Suprapubic skin (tissue), 4 donors: ENCODE measurements at places on chromosomes 12 and 14. TPM values are rescaled to one million over a fixed set of nuclear protein-coding genes. Genes with fewer than 3 reads are reported as not detected.

INSM2 gene
- total RNA-seq = not detected

NRL gene
- 2.4 TPM for total RNA-seq

DNA sequence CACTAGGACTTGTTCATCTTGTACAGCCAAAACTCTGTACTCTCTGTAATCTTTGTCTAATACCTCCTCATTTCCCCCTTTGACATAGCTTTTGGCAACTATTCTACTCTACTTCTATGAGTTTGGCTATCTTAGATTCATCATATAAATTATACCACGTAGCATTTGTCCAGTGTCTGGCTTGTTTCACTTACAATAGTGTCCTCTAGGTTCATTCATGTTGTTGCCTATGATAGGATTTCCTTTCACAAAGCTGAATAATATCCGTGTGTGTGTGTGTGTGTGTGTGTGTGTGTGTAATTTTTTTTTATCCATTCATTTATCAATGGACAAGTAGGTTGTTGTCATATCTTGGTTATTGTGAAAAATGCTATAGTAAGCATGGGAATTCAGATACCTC, 209.5 kb downstream of the KCNC2 start:
- no peaks in the 10 kb centered on the region for H3K4me1 ChIP-seq
- H3K4me3 ChIP-seq = no peak overlapping the region
- no peaks in the 10 kb centered on the region for H3K36me3 ChIP-seq
- H3K27ac ChIP-seq = no peak overlapping the region

RNASE8 gene
- not detected for total RNA-seq

KRT81 gene
- 22.8 TPM for total RNA-seq

DNA sequence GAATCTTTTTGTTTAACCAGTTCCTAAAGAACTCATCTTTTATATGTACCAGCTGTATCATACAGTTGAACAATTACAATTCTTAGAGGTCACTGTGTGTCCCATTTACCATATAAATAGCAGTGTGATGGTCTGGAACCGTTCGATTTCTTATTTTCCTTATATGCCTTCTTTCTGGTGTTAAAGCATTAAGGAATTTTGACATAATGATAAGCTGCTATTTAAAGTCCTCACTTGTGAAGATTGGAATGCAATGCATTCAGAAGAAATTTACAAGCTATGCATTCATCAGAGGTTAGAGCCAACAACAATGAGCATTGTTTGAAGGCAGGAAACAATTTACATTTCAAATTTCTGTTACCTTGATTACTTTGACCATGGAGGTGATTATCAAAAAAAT, 80.0 kb upstream of the PRICKLE1 start:
- no peak for DNase-seq
- H3K27me3 ChIP-seq = no peaks in the 10 kb centered on the region
- H3K4me1 ChIP-seq = no peaks in the 10 kb centered on the region
- H3K27ac ChIP-seq = no peak overlapping the region
- H3K36me3 ChIP-seq = no peaks in the 10 kb centered on the region

DNA sequence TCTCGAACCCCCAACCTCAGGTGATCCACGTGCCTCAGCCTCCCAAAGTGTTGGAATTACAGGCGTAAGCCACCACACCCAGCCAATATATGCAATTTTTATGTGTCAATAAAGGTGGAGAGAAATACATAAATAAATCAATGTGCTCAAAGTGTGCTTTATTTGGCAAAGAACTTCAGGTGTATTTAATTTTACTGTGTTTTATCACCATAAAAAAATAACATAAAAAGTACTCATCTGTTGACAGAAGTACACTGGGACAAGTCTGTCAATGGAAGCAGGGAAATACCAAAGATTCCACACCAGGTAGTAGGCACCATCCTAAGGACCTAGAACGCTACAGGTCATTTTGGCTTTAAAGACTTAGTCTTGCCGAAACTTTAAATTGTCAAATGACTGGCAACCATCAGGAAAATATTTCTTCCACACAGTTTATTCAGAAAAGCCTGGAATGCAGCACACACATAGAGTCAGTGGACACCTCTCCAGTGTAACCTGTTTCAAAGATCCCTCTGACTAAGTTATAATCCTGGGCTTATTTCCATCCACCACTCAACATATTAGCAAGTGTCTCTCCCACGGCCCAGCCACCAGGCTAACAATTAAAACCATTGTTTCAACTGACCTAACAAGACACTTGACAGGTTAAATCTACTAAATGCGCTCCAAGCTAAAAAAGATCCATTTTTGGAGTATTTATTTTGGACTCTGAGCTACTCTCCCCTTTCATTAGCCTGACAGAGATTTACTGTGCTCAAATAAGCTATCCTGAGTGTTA, 4.2 kb downstream of the ERO1A start:
- peaks cover 43% of the 10 kb centered on the region for H3K4me1 ChIP-seq
- DNase-seq = no peak
- no peaks in the 10 kb centered on the region for H3K27me3 ChIP-seq

- no peaks in the 10 kb centered on the region for H3K36me3 ChIP-seq
- H3K27me3 ChIP-seq = no peaks in the 10 kb centered on the region
Observed at GRCh38 chr14:76951166-76951565, 77.3 kb downstream of the IRF2BPL start.

ETFBKMT gene
- 2.7 TPM for total RNA-seq

GRCh38 chr12:74620921-74621320, 83.3 kb downstream of the ATXN7L3B start:
- H3K27me3 ChIP-seq = no peaks in the 10 kb centered on the region
- DNase-seq = no peak
- H3K36me3 ChIP-seq = no peaks in the 10 kb centered on the region

DNA sequence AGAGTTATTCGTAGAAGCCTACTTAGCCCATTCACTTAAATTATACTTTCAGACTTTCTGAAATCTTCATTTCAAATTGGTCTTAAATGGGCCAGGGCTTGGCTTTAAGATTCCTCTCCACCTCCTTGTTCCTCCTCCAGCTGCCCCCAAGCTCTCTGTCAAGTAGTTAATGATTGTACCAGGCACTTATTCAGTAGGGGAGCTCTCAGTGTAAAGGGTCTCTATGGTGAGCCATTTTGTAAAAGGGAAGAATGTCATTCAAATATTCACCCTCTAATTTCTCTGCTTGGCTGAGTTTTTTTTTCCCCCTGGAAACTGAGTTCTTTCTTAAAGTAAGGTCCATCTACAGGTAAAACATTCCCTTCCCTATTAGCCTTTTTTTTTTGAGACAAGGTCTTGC, 96.6 kb downstream of the SUDS3 start:
- no peak overlapping the region for H3K27ac ChIP-seq
- no peaks in the 10 kb centered on the region for H3K27me3 ChIP-seq
- no peak overlapping the region for H3K4me3 ChIP-seq

DNA sequence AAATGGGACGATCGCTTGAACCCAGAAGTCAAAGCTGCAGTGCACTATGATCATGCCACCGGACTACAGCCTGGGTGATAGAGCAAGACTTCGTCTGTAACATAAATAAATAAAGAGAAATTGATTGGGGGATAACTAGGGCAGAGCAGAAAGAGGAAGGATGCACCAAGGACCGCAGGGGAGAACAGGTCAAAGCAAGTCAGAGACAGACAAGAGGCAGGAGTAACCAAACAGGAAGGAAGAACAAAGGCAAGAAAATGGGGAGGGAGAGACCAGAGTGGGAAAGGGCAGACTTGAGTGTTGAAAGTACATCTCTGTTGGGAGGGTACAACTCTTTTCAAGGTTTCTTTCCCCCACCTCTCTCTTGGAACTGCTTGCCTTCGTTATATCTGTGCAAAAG, 50.8 kb upstream of the ELK3 start:
- DNase-seq = no peak
- H3K27me3 ChIP-seq = no peaks in the 10 kb centered on the region
- no peak overlapping the region for H3K4me3 ChIP-seq
- no peaks in the 10 kb centered on the region for H3K36me3 ChIP-seq
- H3K4me1 ChIP-seq = peaks cover 6% of the 10 kb centered on the region

- peaks cover 2% of the 10 kb centered on the region for H3K36me3 ChIP-seq
- H3K4me1 ChIP-seq = peaks cover 6% of the 10 kb centered on the region
- no peak for DNase-seq
- H3K4me3 ChIP-seq = no peak overlapping the region
Observed at GRCh38 chr12:3172124-3173007, 95.2 kb downstream of the TSPAN9 start.

GRCh38 chr12:59500915-59501314, 94.9 kb upstream of the SLC16A7 start:
- DNase-seq = no peak
- no peaks in the 10 kb centered on the region for H3K36me3 ChIP-seq
- H3K27me3 ChIP-seq = no peaks in the 10 kb centered on the region
- H3K27ac ChIP-seq = no peak overlapping the region
- H3K4me1 ChIP-seq = no peaks in the 10 kb centered on the region
- no peak overlapping the region for H3K4me3 ChIP-seq

DNA sequence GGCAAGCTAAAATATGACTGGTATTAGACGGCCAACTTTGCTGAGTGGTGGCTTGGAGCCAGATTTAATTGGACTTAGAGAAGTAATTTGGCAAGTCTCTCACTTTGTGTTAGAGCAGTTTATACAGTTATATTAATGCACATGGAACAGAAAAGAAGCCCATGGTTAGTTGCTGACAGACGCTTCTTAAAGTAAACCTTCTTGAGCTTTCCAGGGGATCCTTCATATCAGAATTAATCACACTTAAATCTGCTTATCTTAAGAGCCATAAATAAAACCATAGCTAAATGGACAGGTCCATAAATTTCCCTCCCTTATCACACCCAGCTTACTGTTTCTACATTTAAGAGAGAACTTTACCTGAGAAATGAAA, 9.6 kb downstream of the GSG1 start:
- no peak overlapping the region for H3K27ac ChIP-seq
- no peaks in the 10 kb centered on the region for H3K27me3 ChIP-seq
- H3K4me1 ChIP-seq = peaks cover 32% of the 10 kb centered on the region
- no peaks in the 10 kb centered on the region for H3K36me3 ChIP-seq
- H3K4me3 ChIP-seq = no peak overlapping the region
- DNase-seq = no peak

A2M gene
- total RNA-seq = 51.6 TPM

DNA sequence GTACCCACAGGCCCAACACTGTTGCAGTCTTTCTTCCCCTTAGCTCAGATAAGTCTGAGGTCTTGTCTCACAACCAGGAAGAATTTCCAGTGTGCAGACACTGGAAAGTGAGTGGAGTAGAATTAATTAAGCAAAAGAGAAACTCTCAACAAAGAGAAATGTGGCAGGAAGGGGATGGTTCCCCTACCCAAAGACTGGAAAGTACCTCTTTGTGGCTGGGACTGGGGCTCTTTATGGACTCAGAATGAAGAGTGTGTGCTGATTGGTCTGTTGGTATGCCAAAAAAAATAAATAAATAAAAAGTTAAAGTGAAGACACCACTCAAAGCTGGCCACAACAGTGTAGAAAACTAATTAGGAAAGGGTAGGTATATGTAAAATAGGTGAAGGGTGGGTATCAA, 26.4 kb downstream of the GLIPR1L1 start:
- DNase-seq = no peak
- no peaks in the 10 kb centered on the region for H3K27me3 ChIP-seq
- no peak overlapping the region for H3K4me3 ChIP-seq
- H3K27ac ChIP-seq = no peak overlapping the region
- no peaks in the 10 kb centered on the region for H3K36me3 ChIP-seq

DNA sequence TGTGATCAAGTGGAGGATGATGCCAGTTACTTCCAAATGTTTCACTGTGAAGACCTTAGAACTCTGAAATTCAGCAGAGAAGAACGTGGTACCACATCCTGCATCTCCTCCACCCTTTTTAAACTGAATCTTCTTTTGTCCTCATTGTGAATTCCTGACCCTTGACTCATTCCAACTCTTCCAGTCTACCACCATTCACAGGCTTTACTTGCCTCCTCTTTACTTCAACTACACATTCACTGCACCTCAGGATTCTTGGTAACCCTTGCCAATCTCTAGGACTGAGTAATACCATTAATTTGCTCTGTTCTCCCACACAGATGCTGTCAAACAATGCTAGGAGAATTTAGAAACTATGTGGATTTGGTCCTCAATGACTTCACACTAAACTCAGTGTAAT, 37.3 kb downstream of the PPP1R12A start:
- no peak for DNase-seq
- no peak overlapping the region for H3K27ac ChIP-seq
- no peaks in the 10 kb centered on the region for H3K36me3 ChIP-seq

BEST3 gene
- 0.52 TPM for total RNA-seq

TMEM179 gene
- not detected for total RNA-seq

PRPH gene
- 1.1 TPM for total RNA-seq

GRCh38 chr12:76236640-76237039, 111.6 kb downstream of the BBS10 start:
- no peak for DNase-seq
- H3K4me1 ChIP-seq = no peaks in the 10 kb centered on the region
- H3K27me3 ChIP-seq = no peaks in the 10 kb centered on the region

DNA sequence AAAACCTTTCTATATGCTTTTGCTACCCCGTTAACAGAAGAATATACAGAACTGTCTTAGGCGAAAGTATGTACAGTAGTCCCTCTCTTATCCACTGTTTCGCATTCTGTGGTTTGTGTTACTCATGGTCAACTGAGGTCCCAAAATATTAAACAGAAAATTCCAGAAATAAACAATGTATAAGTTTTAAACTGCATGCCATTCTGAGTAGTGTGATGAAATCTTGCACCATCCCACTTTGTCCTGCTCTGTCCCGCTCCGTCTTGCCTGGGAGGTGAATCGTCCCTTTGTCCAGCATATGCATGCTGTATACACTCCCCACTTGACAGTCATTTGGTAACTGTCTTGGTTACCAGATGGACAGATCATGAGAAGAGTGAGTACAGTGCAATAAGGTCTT, 70.1 kb upstream of the STRN3 start:
- H3K27me3 ChIP-seq = no peaks in the 10 kb centered on the region
- no peak for DNase-seq
- no peak overlapping the region for H3K27ac ChIP-seq
- no peak overlapping the region for H3K4me3 ChIP-seq

GRCh38 chr14:68160779-68161546, 341.4 kb downstream of the RAD51B start:
- no peak overlapping the region for H3K4me3 ChIP-seq
- no peaks in the 10 kb centered on the region for H3K36me3 ChIP-seq
- peak overlapping the region; percentile 66 for H3K27ac ChIP-seq

- DNase-seq = no peak
- no peaks in the 10 kb centered on the region for H3K36me3 ChIP-seq
Observed at GRCh38 chr12:107007411-107007810, 20.5 kb upstream of the MTERF2 start.

- H3K27ac ChIP-seq = no peak overlapping the region
- H3K4me1 ChIP-seq = no peaks in the 10 kb centered on the region
- H3K36me3 ChIP-seq = no peaks in the 10 kb centered on the region
- no peak overlapping the region for H3K4me3 ChIP-seq
Observed at GRCh38 chr12:70695361-70696023, 58.3 kb upstream of the PTPRB start.
